ENCODE measurements at places on chromosomes 1 and 21.

DNA sequence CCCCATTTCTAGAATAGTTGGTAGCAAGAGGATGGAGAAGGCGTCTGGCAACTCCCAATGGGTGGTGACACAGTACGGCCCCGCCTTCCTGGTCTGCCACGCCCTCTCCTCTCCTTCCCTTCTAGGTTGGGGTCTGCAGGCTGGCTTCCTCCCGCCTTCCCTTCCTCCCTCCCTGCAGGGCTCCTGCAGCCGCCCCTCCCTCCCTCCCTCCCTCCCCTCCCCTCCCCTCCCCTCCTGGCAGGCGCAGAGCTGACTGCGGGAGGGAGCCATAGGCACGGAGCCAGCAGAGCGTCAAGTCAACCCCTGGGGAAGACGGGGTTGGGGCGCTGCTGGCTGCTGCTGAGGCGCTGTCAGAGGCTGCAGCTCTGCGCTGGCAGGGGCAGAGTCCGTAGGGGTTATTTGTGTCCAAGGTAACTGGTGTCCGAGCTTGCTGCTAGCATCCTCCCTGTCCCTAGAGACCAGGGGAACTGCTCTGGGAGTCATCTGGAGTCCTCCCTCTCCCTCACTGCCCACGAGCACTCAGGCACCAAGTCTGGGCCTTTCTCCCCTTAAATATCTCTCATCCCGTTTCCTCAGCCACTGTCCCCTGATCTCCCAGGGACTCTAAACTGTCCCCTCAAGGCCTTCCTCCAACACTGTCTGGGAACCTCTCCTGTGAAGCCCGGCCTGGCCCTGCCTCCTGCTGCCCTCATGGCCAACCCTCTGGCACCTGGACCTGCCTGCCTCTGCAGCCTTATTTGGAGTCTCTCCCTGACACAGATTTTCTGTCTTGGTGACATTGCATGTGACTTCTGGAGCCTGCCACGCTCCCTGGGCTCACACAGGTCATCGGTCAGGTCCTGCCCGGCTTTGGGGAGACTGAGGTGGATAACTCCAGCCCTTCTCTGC, 57.4 kb upstream of the ACOT11 start:
- no peak for DNase-seq

DNA sequence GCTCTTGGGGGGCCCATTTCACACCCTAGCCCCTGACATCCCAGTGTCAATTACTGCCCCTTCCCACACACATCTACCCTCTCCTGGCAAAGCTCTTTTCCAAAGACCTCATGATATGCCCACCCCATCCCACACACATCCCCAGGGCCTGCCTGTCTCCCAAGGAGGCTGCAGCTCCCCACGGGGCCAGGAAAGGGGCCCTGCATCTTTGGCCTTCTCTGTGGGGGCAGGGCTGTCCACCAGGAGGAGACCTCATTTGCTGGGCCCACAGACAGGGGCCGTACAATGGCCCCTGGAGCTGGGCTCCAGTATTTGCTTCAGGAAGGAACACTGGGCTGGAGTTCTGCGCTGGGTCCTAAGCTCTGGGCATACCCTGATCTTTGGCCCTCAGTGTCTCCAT, 65.6 kb upstream of the RUNX3 start:
- DNase-seq = no peak

DNA sequence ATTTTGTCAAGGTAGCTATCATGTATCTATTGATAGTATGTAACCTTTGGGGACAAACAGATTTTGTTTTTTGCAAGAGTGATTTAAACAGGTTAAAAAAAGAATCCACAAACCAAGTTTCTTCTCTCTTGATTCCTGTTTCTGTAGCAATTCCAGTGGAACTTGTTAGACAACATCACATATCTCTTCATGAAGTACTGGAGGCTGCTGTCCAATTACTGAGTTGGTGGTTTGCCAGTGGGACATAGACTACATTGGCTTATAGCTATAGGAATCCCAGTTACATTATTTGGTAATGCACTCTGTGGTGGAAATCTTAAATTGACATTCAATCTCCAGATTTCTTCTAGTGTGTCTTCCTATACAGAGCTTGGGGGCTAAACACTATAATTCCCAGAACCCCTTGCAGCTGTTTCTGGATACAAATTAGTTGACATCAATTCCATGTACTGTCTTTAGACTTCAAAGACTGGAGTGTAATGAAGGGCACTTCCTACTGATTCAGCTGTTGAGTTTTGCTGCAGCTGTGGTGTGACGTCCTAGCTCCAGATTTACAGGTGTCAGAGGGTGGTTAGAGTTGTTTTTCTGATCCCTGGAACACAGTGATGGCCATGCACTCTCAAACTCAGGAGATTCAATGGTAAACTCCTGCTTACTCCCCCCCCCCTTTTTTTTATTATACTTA, 29.4 kb upstream of the GCLM start:
- DNase-seq = no peak

DNA sequence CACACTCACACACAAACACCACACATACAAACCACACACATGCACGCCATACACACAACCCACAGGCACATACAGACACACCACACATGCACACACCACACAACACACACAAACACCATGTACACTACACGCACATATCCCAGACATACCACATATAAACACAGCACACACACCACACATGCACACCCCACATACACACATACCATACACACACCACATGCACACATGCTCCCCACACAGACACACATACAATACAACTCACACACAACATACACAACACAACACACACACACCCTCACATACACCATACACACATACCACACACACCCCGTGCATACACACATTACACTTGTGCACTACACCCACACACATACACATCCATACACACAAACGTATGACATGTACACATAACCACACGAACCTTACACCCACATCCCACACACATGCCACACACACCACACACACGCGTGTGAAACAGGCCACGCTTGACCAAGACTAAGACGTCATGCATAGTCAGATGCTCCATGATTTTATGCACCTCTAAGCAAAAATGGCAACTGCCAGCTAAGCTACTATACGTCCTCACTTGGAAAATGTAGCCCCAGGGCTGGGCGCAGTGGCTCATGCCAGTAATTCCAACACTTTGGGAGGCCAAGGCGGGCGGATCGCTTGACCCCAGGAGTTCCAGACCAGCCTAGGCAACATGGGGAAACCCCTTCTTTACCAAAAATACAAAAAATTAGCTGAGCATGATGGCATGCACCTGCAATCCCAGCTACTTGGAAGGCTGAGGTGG, 77.4 kb upstream of the TMPRSS2 start:
- no peak for DNase-seq

GRCh38 chr1:201017828-201018163, 5.7 kb downstream of the KIF21B start:
- no peak for DNase-seq

DNA sequence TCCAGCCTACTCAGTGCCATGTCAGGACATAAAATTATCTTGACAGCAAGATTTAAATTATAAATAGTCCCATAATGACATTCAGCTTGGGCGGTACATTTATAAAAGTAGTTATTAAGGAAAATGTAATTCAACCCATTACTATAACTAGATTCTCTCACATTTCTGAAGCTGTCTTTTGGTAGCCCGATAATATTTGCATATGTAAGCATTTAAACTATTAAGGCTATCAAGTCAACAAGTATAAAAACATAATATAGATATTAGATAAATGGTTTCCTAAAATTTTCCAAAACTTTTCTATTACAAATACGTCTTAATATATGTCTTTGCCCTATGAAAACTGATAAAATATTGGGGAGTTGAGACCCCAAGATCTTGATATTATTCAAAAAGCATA, 21.6 kb upstream of the GPR52 start:
- DNase-seq = no peak

GRCh38 chr1:224689374-224689773, 73.3 kb downstream of the CNIH3 start:
- no peak for DNase-seq

- DNase-seq = no peak
Observed at GRCh38 chr21:43842742-43843141, 22.3 kb upstream of the AGPAT3 start.

DNA sequence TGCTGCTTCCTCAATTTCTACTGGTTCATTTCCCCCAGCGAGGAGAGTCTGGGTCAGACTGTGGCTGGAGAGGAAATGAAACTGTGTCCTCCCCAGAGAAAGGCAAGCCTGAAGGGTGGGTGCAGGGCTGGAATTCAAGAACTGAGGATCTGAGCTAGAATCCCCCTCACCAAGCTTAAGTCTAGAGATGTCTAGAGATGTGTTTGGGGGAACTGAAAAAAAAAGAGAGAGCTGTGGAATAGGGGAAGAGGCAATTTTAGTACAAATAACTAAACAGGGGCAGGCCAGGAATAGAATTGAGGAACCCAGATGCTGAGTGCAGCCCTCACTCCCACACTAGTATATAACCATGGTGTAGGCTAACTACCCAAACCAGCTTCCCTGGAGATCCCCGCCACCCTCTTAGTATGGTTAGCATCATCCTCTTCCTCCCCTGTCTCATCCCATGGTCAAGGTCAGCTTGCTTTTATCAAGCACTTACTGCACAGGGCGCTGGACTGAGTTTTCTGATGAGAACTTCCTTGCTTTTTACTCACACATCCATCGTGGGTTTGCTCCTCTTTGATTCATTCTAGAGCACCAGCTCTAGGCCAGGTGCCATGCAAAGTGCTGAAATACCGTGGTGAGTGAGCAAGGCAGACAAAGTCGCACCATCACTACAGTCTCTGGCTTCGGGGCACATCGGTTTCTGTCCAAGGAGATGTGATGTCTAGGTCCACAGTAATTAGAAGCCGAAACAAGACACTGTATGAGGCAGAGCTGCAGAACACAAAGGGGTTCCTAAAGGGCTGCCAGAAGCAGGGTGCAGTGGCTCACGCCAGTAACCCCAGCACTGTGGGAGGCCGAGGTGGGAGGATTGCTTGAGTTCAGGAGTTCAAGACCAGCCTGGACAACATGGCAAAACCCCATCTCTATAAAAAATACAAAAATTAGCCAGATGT, 112.9 kb upstream of the IPO9 start:
- DNase-seq = no peak

- peak; percentile 42 for DNase-seq
Observed at GRCh38 chr1:159197561-159198557, 6.8 kb upstream of the ACKR1 start.

DNA sequence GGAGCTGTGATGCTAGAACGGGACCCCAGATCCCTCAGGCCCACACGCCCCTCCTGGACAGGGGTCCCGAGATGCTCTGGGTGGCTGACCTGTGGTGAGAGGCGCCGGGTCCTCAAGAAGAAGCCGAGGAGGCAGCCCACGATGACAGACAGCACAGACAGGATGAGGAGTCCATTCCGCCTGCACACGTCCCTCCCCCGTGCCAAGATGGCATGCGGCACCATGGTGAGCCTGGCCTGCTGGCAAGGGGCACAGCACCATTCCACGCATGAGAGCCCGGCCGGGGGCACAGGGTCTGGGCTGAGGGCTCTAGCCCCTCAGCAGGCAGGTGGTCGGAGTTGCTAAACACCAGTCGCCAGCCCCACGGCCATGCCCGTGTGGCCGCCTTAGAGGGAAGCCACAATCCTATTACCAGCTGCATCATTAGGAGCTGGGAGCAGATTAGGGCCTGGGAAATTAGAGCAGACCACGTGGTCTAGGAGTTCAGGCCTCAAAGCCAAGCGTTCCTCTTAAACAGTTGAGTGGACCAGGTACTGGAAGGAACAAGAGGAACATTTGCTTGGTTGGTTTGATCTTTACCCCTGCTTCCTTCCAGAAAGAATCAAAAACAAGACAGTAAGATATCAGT, at the start of gene SLC1A7:
Gene SLC1A7, minus strand, starts transcription at position 413 of the 628 bp plus-strand sequence. Its CDS starts 189 bp downstream, at position 224.
- no peak for DNase-seq

DNA sequence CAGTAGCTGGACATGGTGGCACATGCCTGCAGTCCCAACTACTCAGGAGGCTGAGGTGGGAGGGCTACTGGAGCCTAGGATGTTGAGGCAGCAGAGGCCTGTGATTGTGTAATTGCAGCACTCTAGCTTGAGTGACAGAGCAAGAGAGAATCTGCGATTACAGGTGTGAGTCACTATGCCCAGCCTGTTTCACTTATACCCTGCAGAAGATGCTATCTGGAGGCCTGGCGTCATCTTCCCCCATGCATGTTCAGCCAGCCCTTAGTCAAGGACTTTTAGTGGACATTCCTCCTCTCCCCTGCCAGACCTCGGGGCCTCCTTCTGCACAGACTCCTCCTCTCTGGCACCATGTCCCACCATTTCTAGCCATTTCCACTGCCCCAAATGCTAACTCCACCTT, 36.3 kb upstream of the RCC2 start:
- no peak for DNase-seq

DNA sequence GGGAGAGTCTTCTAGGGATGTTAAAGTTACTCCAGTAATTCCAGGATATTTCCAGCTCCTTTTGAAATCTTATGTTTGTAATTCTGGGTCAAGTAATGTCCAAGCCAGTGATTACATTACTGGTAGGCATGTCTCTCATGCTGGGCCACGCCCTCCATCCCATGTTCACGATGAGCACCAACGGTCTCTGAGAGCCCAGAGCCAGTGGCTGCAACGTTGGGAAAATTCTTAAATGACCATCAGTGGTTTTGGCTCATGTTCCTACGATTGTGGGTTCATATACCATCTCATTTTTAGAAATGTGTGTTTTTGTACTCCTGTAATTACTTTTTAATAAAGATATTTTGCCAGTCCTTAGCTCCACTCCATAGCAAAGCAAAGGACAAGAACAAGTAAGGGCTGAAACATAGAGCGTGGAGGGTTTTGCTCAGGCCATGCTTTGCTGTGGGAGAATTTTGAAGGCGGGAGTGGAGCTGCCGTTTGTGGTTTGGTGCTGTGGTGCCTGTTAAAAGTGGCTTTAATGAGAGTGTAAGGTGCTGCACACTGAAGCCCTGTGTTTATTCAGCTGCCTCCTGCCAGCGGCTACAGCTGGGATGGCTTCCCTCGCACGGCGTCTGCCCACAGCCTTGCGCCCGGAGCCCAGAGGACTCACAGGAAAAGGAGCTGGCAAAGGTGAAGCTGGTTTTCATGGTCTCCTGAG, 28.9 kb downstream of the VANGL1 start:
- no peak for DNase-seq

- no peak for DNase-seq
Observed at GRCh38 chr21:39670701-39671100, 58.0 kb downstream of the B3GALT5 start.

Data from stimulated activated CD4-positive, alpha-beta T cell treated with anti-CD3 and anti-CD28 coated beads, Interleukin-4, amount 100 ng/mL, for 1 hour (primary cell).